ENCODE measurements at places on chromosomes 2 and 18.

DNA sequence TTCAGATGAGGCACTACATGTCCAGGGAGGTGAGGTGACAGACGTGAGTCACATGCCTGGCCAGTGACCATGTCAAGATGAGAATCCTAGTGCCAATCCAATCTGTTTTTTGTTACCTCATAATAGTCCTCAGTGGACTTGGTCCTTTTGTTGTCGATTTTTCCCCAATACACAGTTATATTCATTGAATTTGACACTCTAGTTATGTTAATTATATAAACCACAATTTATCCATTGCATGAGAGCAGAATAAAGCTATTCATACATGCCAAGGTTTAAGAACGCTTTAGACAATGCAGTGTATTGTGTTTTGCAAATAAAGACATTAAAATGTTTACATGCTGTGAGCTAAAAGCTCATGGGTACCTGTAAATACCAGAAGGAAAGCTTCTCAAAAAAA is 21.6 kb upstream of the TMEFF2 start:
- DNase-seq = no peak

- no peak for DNase-seq
Observed at GRCh38 chr2:23624378-23624777, 239.4 kb downstream of the KLHL29 start.

DNA sequence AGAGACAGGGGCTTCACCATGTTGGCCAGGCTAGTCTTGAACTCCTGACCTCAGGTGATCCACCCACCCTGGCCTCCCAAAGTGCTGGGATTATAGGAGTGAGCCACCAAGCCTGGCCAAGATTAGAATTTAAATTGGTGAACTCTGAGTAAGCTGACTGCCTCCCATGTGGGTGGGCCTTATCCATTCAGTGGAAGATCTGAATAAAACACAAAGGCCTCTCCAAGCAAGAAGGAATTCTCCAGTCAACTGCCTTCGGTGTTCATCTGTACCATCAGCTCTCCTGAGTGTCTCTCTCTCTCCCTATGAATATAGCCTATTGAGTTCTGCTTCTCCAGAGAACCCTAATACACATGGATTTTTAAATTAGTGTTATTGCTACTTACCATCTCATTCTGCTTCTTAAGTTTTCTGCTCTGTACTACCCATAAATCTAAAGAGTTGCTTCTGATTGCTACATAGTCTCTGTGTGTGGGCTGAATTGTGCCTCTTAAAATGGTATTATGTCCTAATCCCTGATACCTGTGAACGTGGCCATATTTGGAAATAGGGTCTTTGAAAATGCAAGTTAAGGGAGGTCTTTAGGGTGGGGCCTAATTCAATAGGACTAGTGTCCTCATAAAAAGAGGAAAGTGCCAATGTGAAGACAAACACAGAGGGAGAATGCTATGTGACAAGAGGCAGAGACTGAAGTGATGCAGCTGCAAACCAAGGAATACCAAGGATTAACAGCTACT is 36.3 kb downstream of the FBXO11 start:
- no peak for DNase-seq

GRCh38 chr18:394262-394986 is 106.1 kb downstream of the COLEC12 start:
- DNase-seq = no peak

GRCh38 chr2:233476063-233476410 is 90.5 kb downstream of the USP40 start:
- DNase-seq = peak; percentile 65

DNA sequence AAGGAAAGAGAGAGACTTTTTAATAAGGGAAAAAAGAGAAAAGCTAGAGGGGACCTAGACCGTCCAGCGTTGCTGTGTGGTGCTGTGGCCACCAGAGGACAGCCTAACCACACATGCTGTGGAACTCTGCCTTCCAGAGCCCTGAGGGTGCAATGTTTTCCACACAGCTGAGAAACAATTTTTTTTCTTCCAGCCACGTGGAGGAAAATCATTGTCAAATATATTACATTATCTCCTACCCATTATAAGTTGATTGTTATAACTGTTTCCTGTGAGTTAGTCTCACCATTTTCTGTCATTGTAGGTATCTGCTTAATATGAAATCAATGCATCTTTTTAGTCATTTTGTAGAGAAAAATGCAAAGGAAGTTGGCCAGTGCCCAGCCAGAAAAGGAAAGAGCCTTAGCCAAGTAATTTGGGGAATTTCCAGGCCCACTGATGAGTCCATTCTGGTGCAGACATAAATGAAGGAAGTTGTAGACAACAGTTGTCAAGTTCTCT is 5.9 kb upstream of the MRPL19 start:
- DNase-seq = peak; percentile 69

- no peak for DNase-seq
Observed at GRCh38 chr2:28637066-28638047, 114.3 kb upstream of the PPP1CB start.

- DNase-seq = no peak
Observed at GRCh38 chr2:11829324-11829946, 83.0 kb downstream of the LPIN1 start.

- DNase-seq = no peak
Observed at GRCh38 chr18:5726011-5726410, 169.3 kb downstream of the TMEM200C start.

DNA sequence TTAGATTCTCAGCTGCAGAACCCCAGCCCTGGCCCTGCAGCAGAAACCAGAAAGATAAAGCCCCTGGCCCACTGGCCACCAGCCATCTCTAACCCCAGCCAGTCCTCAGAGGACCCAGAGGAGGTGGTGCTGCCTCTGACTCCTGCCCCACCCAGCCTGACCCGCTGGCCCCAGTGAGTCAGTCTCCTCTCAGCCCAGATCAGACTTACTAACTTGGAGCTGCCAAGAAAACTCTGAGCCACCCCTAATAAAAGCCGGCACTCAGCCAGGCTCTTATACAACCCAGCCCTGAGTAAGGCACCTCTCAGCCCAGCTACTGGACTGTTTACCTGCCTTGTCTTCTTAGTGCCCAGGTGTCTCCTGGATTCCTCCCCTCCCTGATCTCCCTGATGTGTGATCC is 2.0 kb downstream of the SLC14A2 start:
- peak; percentile 87 for DNase-seq

DNA sequence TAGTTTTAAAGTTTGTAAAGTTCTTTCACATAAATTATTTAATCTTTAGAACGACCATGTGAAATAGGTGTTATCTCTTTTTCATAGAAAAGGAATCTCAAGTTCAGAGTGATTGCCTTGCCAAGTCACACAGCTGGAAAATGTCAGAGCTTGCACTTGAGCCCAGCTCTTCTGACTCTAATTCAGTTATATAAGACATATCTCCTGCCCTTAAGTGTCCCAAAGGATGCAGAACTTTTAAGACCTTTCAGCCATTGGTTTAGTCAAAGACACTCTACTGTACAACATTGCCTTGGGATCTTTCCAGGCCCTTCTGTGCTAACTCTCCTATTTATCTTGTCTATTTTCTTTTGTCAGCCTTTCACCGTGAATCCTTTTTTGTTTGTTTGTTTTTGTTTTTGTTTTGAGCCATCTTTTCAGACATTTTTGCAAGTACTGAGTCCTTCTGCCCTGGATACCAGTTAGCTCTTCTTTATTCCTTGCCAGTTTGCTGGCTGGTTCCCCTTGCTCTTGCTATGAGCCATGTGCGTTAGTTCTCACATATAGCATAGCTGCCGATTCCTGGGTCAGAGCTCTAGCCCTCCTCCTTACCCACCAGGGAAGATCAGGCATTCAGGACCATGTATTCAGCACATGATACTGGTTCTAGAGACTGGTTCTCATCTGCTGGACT is 160.0 kb upstream of the MYO3B start:
- no peak for DNase-seq

GRCh38 chr2:232511336-232511890 is 8.8 kb upstream of the PRSS56 start:
- no peak for DNase-seq

DNA sequence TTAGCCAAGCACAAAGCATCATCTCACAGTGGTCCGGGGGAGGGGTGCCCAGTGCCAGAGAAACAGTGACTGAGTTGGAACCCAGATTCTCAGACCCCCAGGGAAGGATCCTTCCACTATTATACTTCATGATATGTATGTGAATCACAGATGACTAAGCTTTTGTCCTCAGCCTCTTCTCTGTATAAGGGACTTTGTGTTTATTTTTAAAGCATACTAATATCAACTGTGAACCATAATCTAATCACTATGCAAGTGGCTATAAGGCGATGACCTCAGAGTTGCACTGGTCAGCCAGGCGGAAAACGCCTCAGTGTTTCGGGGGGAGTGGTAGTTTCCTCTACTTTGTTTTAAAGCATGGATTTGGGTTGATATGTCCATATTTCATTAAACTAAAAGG is 160.4 kb upstream of the TMEM200C start:
- no peak for DNase-seq

DNA sequence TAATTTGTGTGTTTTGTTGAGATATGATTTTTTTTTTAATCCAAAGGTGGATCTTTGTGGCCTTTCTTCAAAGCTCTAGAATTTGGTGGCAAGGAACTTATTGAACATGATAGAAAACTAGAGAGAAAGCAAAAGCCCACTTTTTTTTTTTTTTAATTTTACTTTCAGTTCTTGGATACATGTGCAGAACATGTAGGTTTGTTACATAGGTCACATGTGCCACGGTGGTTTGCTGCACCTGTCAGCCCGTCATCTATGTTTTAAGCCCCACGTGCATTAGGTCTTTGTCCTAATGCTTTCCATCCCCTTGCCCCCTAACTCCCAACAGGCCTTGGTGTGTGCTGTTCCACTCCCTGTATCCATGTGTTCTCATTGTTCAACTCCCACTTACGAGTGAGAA is 135.9 kb downstream of the RHBDD1 start:
- DNase-seq = no peak

DNA sequence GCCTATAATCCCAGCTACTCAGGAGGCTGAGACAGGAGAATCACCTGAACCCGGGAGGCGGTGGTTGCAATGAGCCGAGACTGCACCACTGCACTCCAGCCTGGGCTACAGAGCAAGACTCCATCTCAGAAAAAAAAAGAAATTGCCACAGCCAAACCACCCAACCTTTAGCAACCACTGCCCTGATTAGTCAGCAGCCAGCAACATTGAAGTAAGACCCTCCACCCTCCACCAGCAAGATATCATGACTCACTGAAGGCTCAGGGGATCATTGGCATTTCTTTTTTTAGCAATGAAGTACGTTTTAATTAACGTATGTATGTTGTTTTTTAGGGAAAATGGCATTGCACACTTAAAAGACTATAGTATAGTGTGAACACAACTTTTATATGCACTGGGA is 349.1 kb upstream of the ACVR2A start:
- no peak for DNase-seq

- no peak for DNase-seq
Observed at GRCh38 chr2:231399853-231400680, 4.6 kb downstream of the B3GNT7 start.

DNA sequence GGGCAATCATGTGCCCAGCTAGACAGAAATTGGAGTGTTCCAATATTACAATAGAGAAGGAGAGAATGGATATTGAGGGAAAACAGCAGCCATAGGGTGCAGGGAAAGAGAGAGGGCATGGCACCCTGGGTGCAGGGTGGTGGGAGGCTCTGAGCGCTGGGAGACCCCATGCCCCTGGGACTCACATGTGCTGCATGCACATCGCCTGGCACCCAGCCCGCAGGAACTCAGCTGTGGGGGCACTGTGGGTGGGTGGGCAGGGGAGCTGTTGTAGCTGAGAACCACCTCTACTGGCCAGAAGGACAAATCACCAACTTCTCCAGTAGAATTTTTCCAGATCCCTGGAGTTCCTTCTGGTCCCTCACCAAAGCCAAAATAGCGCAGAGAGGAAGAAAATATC is 7.2 kb upstream of the NEURL3 start:
- DNase-seq = no peak

- DNase-seq = no peak
Observed at GRCh38 chr2:58609326-58609725, 368.2 kb upstream of the FANCL start.

- no peak for DNase-seq
Observed at GRCh38 chr2:213317929-213318328, 33.7 kb downstream of the SPAG16 start.

GRCh38 chr2:211035548-211036185 is 479.3 kb downstream of the CPS1 start:
- DNase-seq = no peak

GRCh38 chr18:22324191-22325131 is 93.3 kb downstream of the CTAGE1 start:
- DNase-seq = no peak

- DNase-seq = no peak
Observed at GRCh38 chr2:150169237-150169629, 318.2 kb downstream of the RND3 start.

DNA sequence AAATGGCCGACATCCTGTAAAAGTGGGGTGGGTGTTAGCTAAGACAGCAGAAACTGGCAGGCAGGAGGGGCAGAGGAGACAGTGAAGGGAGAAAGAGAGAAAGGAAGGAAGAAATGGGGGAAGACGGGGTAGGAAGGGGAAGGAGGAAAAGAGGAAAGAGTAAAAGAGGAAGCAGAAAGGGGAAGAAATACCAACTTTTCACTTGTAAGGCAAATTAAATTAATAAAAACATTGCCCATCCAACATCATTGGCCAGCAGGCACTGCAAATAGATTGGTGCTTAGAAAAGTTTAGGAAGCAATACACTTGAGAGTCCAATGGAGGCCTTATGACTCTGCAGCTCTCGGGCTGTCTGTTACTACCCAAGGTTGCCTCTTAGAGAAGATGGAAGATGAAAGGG is 116.7 kb downstream of the TNS1 start:
- DNase-seq = no peak

- no peak for DNase-seq
Observed at GRCh38 chr18:8501044-8501443, 108.2 kb upstream of the RAB12 start.

- DNase-seq = no peak
Observed at GRCh38 chr2:224206816-224207215, 167.7 kb upstream of the SERPINE2 start.

DNA sequence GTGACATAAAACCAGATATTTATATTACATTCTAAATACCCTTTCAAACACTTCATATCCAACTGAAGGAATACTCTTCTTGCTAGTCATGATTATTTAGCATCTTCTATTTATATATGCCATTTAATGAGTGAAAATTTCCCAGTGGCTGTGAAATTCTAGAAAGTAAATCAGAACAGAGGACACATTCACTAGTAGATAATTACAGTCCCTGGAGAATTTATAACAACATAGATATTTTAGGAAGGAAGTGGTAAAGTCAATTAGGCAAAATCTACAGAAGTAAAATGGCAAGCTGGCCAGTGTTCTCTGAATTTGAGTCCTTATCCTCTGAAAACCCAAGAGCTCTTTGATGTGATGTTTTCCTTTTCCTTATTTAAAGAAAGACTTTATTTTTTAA is 121.8 kb downstream of the PMAIP1 start:
- no peak for DNase-seq

GRCh38 chr2:74894272-74894981 is 60.5 kb downstream of the HK2 start:
- DNase-seq = no peak

All from suprapubic skin (tissue), 4 donors.